ENCODE measurements at places on chromosomes 4 and X.

DNA sequence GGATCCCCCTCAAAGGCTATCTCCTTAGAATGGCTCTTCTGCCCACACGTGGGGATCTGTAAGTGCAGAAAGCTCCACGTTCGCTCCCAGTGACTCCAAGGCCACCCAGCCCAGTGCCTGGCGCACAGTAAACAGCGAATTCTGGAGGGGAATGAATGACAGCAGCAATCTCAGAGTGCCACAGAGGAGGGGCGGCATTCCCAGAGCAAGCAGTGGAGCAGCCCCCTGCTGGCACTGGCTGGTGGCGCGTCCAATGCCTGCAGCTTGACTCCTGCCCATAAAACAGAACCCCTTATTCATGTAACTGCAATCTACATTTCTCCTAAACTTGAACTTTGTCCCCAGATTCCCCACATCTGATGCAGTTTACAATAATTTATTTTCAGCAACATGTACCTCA is 6.9 kb upstream of the HELT start:
- peak; percentile 79 for DNase-seq

DNA sequence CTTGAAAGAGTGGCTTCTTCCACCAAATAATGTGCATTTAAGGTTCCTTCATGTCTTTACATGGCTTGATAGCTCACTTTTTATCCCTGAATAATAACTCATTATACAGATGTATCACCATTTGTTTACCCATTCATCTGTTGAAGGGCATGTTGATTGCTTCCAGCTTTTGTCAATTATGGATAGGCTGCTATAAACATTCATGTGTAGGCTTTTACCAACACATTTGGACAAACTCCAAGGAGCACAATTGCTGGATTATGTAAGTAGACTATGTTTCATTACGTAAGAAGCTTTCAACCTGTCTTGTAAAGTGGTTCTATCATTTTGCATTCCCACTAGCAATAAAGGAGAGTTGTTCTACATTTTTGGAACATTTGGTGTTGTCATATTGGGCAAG is 2637.0 kb downstream of the PCDH7 start:
- no peak for DNase-seq

DNA sequence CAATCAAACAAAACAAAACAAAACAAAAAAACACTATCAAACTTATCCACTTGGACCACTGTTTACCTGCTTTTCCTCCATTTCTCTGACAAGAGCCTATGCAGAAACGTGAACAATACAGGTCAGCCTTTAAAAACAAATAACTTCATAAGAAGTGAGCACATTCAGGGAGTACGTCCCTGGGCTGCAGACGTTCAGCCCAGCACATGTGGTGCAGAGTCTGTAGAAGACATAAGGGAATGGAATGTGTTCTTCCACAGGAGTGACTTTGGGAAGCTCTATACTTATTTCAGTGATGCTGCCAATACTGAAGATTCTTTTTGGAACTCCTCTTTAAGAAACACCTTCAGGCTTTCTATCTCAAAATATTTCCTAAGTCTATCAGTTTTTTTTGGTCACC is 120.6 kb downstream of the SPRY1 start:
- no peak for DNase-seq

DNA sequence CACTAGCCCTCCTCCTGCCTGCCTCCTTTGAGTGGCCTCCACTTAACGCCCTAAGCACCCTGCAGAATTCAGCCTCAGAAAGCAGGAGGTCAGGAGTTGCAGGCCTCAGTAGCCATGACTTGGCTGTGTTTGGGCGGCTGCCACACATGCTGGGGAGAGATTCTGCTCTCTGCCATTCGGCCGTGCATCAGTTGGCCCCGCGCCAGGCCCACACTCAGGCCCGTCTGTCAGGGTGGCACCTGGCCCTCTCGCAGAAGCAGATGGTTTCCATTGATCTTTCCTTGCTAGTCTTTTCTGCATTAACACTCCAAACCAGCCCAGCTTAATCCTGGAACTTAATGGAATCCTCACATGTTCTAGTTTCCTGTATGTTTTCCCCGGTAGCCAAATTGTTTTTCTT is 30.7 kb upstream of the ATP6AP2 start:
- DNase-seq = no peak

DNA sequence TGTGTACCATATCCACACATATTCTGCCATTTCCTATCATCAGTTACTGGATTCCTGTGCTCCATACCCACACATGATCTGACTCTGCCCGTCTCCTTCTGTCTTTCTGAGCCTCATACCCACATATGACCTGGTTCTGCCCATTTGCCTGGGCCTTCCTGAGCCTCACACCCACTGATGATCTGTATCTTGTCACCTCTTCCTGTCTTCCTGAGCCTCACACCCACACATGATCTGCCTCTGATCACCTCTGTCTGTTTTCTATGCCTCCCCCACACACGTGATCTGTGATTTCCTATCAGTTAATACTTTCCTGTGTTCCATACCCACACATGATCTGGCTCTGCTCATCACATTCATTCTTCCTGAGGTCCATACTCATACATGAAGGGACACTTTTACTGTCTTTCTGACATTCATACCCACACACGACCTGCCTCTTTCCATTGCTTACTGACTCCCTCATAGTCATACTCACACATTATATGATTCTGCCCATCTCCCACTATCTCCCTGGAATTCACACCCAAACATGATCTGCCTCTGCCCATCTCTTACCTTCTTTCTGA is 32.5 kb downstream of the SCML1 start:
- no peak for DNase-seq

- no peak for DNase-seq
Measured at GRCh38 chrX:8841911-8842310, 40.7 kb upstream of the FAM9A start.

DNA sequence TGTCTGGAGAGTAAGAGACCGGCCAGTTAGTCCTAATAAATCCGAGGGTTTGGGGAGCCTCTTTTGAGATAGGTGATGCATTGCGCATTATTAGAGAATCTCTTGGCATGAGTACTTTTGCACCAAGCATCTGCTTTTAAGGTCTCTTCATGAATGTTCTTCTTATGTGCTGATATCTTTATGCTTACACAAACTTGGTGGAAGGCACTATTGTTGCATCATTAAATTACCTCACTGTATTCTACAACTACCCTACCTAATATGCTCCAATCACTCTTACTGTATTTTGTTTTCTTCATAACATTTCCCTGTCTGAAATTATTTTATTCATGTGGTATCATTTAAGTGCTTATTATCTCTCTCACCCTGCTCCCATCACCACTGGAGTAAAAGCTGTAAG is 151.6 kb downstream of the PALLD start:
- no peak for DNase-seq

DNA sequence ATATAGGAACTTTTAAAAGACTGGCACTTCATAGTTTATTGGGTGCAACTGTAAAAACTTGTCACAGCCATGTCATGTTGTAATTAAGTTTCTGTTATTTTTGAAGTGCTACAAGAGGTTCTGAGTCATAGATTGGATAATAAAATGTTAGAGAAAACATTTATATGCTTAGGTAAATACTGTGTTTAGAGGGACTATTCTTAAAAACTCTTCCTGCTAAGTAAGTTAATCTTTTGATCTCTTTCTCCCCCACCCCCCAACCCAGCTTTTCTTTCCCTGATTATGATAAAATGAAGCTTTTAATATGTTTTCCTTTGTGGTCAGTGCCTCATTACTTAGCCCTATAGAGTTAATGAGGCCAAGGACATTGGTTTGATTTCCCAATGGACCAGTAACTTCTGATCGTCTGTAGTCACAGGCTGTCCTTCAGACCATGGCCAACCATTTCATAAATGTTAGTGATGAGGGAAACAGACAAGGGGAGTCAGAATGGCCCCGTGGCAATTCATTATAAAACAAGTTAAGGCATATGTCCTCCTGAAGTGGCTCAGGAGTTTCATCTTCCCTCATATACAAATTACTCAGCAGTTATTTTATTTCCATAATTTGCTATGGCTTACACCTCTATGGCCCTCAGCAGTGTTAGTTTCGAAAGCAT is 3.9 kb upstream of the PDLIM5 start:
- DNase-seq = no peak

DNA sequence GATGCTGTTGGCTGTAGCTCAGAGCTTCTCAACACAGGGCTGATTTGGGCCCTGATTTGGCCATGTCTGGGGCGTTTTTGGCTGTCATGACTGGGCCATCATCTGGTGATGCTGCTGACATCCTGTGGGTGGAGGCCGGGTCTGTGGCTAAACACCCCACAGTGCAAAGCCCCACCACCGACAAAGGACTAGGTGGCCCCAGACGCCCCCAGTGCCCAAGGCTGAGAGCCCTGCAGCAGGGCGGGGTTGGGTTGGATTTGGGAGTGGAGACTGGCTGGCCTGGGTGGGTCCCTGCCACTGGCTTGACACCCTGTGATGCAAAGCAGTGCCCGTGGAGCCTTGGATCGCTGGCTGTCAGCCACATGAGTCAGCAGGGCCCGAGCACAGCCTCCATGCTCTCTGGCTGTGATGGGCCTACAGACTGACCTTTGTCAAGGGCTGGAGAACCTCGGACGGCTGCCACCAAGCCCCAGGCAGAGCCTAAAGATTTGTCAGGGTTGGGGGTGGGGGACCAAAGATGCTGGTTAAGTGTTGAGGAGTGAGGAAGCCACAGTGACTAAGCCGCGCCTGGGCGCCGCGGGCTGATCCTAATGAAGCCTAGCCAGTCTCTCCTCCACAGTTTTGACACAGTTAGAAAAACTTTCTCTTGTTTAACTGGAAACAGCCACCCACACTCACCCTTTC is 28.3 kb downstream of the CYTL1 start:
- DNase-seq = no peak

- no peak for DNase-seq
Measured at GRCh38 chr4:165516281-165516833, 137.5 kb downstream of the CPE start.

- no peak for DNase-seq
Measured at GRCh38 chrX:129938081-129938480, 32.1 kb downstream of the UTP14A start.

DNA sequence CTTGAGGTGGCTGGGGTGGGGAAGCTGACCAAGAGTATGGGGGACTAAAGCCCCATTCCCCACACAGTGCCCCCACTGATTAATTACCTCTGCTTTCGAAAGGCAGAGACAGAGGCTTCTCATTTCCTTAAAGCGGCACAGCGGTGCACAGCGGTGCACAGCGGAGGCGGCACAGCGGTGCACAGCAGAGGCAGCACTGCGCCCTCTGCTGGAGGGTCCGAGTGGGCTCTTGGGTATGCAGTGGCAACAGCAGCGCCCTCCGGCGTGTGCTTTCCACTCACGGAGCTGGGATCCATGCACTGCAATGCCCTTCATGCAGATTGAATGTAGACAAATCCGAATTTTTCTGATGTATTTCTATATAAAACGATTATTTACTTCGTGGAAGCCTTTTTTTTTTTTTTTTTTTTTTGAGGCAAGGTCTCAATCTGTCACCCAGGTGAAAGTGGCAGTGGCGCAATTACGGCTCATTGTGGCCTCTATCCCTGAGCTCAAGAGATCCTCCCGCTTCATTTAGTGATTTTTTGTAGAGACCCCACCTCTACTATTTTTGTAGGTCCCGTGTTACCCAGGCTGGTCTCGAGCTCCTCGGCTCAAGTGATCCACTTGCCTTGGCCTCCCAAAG is 19.7 kb upstream of the PRPS2 start:
- DNase-seq = peak; percentile 63

DNA sequence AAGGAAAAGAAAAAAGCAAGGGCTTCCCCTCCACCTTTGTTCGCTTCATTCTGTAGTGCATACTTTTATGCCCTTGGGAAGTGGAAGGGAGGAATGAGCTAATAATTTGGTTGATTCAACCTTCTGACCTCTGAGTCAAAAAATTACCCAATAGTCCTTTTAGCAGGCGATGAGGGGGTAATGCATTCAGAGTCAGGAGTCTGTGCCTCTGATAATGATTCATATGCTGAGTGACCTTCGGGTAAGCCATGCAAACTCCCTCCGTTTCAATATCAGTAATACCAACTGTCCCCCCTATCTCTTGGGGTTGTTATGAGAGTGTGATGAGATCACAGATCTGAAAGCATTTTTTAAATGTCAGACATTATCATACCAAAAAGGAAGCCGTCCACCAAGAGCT is 41.6 kb upstream of the ACSL4 start:
- no peak for DNase-seq

DNA sequence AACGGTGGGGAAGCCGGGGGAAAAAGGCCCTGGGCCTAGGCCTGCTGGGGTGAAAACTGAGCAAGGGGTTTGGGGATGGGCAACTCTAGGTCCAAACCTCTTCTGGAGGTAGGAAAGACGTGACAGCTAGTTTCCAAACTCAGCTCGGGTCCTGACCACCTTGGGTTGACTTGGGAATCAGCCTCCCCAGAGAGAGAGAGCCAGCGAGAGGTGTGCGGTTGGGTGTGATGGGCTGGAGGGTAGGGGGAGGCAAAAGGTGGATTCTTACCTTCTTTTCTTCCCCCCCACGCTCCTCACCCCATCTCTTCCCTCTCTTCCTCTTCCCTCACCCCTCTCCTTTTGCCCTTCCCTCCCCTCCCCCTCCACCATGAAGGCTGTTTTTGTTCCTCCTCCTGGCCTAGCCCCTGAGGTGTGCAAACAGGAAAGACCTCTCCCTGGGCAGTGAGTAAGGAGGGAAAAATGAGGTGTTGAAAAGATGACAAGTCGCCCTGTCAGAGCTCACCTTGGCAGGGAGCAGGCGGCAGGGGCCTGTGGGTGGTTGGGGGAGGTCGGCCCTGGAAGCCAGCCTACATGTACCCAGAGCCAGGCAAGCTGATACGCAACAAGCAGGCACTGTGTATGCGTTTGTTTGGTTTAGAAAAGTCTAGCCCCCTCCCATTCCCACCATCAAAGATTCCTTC is 14.8 kb downstream of the PJA1 start:
- DNase-seq = no peak

DNA sequence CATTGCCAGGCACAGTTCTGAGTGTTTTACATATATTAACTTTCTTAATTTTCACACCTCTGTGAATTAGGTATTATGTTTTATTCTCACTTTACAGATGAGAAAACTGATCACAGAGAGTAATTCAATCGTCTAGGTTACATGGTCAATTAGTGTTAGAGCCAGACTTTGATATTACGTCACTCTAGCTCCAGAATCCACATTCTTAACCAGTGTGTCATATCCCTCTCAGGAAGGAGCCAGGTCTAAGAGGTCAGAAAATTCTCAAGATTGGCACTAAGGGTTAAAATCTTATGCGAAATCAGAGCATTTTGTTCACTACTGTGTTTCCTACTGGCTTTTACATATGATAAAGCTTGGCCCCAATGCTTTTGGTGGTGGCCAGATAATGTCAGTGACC is 7.4 kb downstream of the DMP1 start:
- DNase-seq = no peak

DNA sequence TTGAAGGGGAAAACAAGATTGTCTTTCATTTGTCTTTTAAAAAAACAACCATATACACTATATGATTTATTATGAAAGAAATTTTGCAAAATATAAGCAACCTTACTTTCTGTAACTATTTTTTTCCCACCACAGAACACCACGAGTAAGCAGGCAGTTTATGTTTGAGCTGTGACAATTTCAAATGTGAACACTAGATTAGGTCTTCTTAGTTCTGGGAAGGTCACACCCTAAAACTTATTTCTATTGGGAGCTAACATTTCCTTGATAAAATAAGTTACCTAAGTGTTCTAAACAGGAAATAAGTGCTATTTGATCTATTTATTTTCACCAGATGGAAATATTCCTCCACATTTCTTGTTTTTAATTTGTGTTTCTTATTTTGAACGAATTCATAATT is 50.6 kb downstream of the PCDH7 start:
- DNase-seq = no peak
